HFF-Myc (cell line): ENCODE measurements at places on chromosomes 7 and 10.

DNA sequence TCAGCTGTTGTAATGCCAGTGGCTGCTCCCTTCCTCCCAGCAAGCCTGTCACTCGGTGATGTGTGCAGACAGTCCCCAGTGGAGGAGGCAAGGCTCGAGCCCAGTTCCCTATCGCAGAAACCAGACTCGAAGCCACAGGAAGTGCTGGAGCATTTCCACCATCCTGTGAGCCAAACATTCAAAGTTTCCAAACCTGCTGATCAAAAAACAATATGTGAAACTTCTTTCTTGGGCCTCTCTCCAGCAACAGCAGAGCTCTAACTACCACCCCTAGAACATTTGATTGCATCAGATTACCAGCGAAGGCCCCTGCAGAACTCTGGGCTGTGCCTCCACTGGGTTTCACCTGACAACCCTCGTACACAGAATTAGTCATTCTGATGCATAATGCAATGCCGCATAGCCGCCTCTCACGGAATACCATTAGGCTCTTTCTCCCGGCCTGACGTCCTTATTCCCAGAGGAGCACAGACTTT is 94.0 kb downstream of the ELMO1 start:
- DNase-seq = no peak

GRCh38 chr7:44535348-44536064 is 5.6 kb downstream of the NPC1L1 start:
- DNase-seq = no peak

GRCh38 chr7:12699299-12699698 is 11.9 kb downstream of the ARL4A start:
- DNase-seq = no peak

- DNase-seq = no peak
Observed at GRCh38 chr7:128734890-128735289, 4.3 kb upstream of the CALU start.
